ENCODE measurements at places on chromosomes 16 and 17.
A peak's percentile ranks its signal among the peaks of the same experiment; 100 is the strongest.

DNA sequence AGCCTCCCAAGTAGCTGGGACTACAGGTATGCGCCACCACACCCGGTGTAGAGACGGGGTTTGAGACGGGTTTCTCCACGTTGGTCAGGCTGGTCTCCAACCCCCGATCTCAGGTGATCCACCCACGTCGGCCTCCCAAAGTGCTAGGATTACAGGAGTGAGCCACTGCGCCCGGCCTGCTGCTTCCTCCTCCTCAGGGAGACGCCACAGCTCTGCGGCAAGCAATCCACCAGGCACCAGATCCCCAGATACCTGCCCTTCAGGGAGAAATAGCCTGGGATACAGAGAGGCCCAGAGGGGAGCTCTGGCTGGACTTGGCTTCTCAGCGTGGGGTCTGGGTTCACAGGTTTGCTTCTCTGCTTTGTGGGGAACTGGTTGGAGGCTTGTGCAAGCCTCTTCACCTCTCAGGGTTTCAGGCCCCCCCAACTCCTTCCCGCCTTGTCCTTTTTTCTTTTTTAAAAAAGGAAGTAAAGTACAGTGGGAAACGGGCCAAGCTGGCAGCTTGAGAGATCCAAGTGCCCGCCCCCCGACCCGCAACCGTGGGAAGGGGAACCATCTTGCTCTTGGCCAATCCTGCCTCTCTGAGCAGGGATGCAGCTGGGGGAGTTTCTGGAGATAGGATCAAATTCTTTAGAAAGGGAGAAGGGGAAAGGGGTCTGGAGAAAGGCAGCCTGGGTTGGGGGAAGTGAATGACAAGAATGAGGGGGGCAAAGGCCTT lies 2.6 kb upstream of the SPHK1 start:
- peak; percentile 34 for DNase-seq

DNA sequence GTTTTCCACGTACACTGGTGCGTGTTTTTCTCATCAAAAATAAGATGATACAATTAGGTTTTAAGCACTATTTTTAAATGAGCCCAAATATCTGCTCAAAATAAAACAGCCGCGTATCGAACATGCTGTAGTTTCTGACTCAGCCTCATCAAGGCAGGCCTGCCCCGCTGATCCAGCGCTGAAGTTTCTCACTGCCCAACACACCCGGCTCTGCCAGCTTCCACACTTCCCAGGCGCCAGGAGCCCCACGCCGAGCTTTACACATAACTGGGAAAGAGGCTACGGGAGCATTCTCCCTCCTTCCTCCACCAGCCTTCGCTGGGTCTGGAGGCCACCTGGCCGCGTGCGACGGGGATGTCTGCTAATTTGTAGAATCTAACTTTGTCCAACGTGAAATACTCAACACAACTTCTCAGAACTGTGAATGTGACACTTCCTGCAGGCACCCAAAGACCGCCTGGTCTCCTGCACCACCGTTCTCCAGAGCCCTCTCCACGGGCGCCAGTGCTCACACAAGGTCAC lies 42.1 kb downstream of the MAP1LC3B start:
- no peak for DNase-seq

- no peak for DNase-seq
Observed at GRCh38 chr17:50657054-50657453, 22.4 kb downstream of the ABCC3 start.

GRCh38 chr17:31789707-31790505 lies 69.1 kb downstream of the COPRS start:
- DNase-seq = no peak

GRCh38 chr17:18267927-18268711 lies 7.7 kb downstream of the MIEF2 start:
- peak; percentile 67 for DNase-seq

GRCh38 chr17:55561973-55562495 lies 50.8 kb upstream of the SMIM36 start:
- DNase-seq = no peak

DNA sequence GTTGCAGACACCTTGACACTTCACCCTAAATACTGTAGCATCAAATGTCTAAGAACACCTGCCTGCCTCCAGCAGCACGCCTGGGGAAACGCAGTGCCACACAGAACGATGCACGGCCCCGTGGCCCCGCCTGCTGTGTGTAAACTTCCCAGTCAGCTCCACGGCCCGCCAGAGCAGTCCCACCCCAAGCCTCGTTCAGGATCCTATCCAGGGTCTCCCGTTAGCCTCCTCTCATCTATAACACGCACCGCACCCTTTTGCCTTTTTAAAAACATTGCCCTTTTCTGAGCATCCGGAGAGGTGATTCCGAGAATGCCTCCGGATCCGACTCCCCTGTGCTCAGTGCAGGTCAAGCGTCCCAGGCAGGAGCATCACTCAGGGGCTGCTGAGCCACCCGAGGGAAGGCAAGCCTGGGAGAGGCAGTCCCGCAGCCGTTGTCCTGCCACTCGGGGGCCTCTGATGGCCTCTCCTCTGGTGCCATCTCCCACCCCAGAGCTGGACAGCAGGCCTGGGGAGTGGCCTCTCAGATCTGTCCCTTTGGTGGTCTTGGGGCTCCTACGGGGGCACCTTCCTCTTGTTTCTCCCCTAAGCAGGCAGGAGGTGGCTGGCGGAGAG lies 37.9 kb upstream of the SLC38A10 start:
- DNase-seq = no peak

DNA sequence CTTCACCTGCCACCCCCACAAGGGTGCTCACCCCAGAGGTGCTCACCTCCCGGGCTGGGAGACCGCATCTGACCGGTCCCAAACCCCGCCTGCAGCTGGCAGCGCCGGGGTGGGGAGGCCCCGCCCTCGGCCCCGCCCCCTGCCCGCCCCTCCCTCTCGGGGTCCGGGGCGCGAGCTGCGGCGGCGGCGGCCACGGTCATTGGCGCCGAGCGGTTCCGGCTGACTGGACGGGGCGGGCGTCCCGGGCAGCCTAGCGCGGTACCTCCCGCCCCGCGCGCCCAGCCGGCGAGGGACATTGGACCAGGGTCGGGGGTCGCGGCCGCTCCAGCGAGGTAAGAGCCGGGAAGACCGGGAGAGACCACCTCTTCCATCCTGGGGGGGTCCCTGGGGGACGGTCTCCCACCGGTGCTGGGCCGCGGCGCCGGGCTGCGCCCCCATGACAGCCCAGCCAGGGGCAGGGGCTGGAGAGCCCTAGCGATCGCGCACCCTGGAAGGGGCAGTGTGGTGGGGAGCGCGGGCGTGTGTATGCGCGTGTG lies at the start of gene CACNG5:
Gene CACNG5 (plus strand): TSS at position 199 of the 536 bp plus-strand sequence. CDS start 42,216 bp downstream, outside the sequence.
- DNase-seq = no peak

DNA sequence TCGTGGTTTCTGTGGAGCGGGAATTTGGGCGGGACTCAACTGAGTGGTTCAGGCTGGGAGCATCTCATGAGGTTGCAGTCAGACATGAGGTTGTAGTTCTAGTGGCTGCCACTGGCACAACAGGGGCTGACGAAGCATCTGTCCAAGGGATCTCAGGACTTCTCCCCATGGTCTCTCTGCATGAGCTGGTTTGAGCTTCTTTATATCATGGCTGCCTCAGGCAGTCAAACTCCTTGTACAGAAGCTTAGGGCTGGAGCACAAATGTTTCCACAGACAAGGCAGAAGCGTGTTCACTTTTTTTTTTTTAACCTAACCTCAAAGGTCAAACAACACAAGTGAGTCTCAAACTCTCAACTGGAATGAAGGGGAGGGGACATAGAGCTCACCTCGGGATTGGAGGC lies 243.3 kb downstream of the MSI2 start:
- peak; percentile 16 for DNase-seq

GRCh38 chr16:84277244-84277823 lies 17.3 kb upstream of the WFDC1 start:
- peak; percentile 47 for DNase-seq

GRCh38 chr17:49132699-49133364 lies at the start of gene B4GALNT2:
TSS of gene B4GALNT2 (plus strand) at chr17:49132769. CDS start at chr17:49132793, 24 bp downstream.
- peak; percentile 41 for DNase-seq

GRCh38 chr16:19503461-19504075 lies 18.3 kb downstream of the GDE1 start:
- no peak for DNase-seq

DNA sequence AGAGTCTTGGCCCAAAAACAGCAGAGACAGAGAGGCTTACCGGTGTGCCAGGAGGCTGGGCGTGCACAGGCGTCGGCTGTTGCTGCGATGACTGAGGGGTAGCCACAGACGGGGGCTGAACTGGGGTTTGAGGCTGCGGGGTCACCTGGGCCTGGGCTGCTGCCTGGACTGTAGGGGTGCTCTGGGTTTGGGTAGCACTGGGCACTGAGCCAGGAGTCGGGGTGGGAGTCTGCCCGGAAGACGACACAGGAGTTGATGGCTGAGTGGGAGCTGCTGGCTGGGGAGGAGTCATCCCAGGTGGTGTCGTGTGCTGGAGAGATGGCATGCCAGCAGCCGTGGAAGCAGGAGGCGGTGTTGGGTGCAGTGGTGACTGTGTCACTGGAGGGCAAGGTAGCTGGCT lies 53.2 kb upstream of the TRAP1 start:
- no peak for DNase-seq

GRCh38 chr16:4362476-4363135 lies 9.0 kb upstream of the VASN start:
- DNase-seq = no peak

- no peak for DNase-seq
Observed at GRCh38 chr16:31897283-31897682, 23.7 kb downstream of the ZNF267 start.

DNA sequence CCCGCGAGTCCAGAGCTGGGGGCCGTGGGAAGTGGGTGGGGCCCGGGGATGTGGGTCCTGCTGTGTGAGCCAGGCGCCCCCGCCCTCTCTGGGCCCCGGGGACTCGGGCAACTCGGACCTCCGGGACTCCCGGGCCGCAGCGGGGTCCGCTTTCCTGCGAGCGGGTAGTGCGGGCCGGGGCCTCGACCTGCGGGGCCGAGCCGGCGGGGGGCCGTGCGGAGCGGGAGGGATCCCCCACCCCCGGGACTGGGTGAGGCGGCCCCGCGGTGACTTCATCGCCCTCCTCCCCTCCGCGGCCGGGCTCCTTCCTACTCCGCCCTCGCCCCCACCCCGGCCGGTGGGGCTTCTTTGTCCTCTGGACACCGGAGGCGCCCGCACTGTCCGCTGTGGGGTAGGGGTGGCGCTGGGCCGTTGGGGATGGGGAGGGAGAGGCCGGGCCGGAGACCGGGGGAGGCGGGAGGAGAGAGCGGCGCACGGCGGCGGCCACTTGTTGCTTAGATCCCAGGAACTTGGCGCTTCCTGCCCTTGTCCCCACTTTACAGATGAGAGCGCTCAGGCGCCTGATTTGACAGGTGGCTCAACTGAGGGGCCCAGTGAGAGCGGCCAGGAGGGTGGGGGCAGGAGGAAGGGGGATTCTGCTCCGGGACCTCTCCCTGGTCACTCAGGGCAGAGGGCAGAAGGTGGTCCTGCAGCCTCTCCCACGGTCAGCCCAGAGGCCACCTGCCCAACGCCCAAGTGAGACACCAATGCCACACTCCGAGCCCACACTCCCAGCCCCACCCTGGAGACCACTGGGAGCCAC lies 874 bp downstream of the CMTM3 start:
- peak; percentile 53 for DNase-seq

GRCh38 chr17:36089888-36090836 lies at the start of gene CCL3:
TSS of gene CCL3 (minus strand) at chr17:36090143. CDS start at chr17:36090058, 85 bp downstream.
- peak; percentile 2 for DNase-seq

- DNase-seq = no peak
Observed at GRCh38 chr17:31532081-31532480, 140.6 kb downstream of the RAB11FIP4 start.

- DNase-seq = no peak
Observed at GRCh38 chr17:49278076-49278475, 47.5 kb upstream of the PHOSPHO1 start.

- DNase-seq = no peak
Observed at GRCh38 chr16:53187775-53188174, 133.0 kb downstream of the CHD9 start.

- DNase-seq = peak; percentile 50
Observed at GRCh38 chr17:48261297-48261880, 153.8 kb downstream of the SNX11 start.
